ENCODE measurements at places on chromosomes 2 and 18.

GRCh38 chr2:112148477-112148876, 10.3 kb downstream of the FBLN7 start:
- no peak for DNase-seq

DNA sequence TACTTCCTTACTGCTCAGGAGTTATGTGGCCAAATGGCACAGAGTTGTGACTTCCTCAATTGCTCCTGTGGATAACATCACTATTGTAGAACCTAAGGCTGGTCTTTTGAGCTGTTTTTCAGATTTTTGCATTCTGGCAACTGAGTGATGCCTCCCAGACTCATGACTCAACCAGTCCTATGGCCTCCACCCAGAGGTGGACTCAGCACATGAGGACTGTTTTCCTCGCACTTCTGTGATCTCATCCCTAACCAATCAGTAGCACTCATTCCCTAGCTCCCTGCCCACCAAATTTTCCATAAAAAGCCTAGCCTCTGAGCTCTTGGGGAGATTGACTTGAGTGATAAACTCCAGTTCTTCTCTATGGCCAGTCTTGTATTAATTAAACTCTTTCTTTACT, 407.9 kb upstream of the TNP1 start:
- DNase-seq = no peak

DNA sequence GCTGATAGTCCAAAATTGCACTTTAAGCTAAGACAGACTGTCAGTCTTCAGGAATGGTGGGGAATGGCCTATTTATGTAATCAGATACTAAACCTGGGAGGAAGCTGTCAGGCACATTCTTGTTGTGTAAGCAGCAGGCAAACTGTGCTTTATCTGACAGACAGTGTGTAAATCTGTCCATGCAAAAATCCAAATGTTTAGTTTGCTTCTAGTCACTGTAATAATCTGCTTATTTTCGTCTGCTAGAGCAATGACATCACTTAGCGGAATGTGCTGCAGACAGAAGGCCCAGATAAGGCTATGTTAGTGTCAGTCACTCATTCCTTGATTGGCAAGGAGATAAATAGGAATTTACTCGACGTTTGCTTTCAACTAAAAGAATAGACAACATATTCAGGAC, 263.5 kb downstream of the ZNF407 start:
- DNase-seq = no peak

DNA sequence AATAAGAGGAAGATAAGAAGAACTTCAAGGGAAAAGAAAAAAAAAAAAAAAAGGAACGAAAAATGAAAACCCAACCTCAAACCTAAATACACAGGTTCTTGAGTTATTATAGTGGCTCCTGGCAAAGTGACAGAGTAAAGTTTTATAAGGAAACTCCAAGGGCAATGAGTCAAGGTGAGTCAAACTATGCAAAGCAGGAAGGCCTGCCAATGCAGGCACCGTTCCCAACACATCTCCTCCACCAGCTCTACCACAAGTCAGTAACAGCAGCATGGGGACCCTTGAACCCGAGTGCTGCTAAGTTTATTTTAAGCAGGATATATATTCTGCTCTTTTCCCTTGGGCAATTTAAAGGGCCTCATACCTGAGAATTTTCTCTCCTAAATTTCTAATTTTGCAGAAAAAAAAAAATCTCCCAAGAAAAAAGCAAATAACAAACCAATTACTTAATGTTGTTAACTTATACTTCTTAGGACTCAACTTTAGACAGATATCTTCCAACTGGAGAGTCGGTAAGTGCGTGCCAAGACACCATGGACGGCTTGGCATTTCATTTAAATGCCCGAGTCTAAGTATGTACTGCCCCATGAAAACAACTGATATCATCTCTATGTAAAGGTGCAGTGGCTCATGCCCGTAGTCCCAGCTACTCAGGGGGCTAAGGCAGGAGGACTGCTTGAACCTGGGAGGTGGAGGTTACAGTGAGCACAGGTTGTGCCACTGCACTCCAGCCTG, 75.7 kb upstream of the TFCP2L1 start:
- no peak for DNase-seq

GRCh38 chr2:112813280-112813966, 23.2 kb downstream of the IL1B start:
- DNase-seq = no peak

DNA sequence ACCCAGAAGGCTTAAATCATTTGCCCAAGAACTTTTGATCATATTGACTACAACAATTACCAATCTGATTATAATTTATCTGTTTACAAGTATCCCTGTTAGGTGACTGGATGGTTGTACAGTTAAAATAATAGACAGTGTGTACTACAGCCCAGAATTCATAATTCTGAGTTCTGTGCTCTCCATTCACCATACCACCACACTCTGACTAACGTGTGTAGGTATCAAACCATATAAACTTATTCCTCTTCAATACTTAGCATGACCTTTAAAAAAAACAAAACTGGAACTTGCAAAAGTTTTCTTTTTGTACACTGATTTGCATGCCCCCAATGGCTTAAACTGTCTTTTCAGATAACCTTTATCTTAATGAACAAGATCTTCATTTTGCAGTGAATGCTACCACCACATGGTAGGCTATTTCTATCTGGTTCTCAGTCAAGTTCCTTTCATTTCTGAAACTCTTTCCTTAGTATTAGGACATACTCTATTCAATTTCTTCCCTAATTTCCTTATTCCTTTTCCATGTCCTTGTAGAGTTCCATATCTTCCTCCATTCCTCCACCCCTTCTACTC, 50.9 kb downstream of the SOS1 start:
- DNase-seq = no peak

- no peak for DNase-seq
These were observed 93.3 kb downstream of the KLHL29 start for GRCh38 chr2:23478087-23478932.
